Germinal center (tissue), 1 donor: ENCODE measurements at places on chromosomes 3 and 15.
A peak's percentile ranks its signal among the peaks of the same experiment; 100 is the strongest.

GRCh38 chr15:85950101-85950500, 129.6 kb upstream of the AGBL1 start:
- peak; percentile 31 for DNase-seq

- DNase-seq: peak; percentile 65
Measured at GRCh38 chr3:187828579-187829452, 83.5 kb upstream of the BCL6 start.

DNA sequence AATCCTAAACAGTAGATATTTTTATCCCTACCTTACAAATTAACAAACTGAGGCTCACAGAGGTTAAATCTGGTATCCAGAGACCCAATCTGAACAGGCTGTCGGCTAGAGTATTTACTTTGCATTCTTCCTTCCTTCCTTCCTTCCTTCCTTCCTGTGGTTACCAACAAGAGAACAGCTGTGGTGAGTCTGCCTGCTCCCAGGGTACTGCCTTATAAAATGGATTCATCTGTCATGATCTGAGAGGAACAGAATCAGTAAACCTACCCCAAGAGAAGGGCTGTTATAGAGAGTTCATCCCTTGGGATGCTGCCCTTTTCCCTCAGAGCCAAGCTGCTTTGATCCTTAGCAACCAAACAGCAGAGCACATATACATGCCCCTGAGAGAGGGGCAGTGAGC, 3.6 kb downstream of the GADL1 start:
- no peak for DNase-seq

DNA sequence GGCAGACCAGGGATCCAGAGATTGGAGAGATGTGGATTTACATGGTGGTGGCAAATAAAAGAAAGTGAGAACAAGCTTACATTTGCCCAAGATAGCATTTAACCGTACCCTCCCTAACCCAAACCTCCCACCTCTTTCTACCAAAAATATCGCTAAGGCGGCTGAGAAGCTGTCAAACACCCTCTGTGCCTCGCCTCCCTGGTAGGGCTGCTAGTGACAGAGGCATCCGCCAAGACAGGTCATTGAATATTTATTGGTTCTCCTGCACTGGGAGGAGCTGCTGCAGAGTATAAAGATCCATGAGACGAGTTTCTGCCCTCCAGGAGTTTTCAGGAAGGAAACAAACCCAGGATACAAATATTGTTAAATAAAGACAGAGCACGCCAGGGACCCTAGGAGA, 107.3 kb upstream of the TMC3 start:
- DNase-seq: no peak

GRCh38 chr3:48957006-48957705, 32.9 kb upstream of the P4HTM start:
- no peak for DNase-seq
